ENCODE measurements at places on chromosomes 1 and 21. TPM values are rescaled to one million over a fixed set of nuclear protein-coding genes. Genes with fewer than 3 reads are reported as not detected.
A peak's percentile ranks its signal among the peaks of the same experiment; 100 is the strongest.

The HPDL gene
- 0.35 TPM for total RNA-seq

The PEX11B gene
- 19.4 TPM for total RNA-seq

The GSTM5 gene
- total RNA-seq = not detected

The MX1 gene
- 67.6 TPM for total RNA-seq

GRCh38 chr1:73644198-73644597, 553.8 kb downstream of the LRRIQ3 start:
- no peak for DNase-seq

DNA sequence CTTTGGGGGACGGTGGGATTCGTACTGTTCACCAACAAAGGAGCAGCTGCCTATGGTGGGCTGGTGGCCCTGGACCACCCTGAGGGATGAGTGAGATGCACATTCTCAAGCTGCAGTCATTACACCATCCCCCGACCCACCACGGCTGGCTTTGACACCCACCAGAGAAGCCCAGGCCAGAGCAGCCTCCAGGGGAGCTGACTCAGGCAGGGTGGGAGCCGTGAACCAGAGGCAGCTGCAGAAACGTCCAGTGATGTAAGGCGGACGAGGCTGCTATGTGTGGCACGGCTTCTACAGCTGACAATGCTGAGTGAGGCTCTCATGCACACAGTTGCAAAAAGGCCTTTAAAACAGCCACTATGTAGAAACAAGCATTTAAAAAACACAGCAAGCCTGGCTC, 40.1 kb downstream of the CHAF1B start:
- no peak for DNase-seq

GRCh38 chr1:202049129-202049528, 38.7 kb downstream of the ELF3 start:
- DNase-seq = no peak

GRCh38 chr1:21255284-21255942, 34.9 kb downstream of the ECE1 start:
- DNase-seq = peak; percentile 75

Measured in naive thymus-derived CD4-positive, alpha-beta T cell (primary cell).